ENCODE measurements at places on chromosomes 7 and 10.
A peak's percentile ranks its signal among the peaks of the same experiment; 100 is the strongest.

DNA sequence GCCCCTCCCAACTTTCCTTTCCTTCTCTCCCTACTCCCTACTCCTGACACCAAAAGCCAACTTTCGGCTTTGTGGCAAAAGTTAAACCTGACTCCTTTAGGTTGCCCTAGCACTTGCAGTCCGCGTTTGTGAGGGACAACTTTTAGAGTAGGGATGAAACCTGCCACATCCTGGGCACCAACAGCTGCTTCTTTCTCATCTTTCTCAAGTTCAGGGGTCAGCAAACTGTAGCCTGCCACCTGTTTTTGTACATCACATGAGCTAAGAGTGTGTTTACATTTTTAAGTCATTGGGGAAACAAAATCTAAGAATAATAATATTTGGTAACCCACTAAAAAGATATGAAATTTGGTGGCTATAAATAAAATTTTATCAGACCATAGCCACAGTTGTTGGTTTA, 660.6 kb downstream of the KCNMA1 start:
- DNase-seq, result no peak

GRCh38 chr7:118087126-118087525, 96.8 kb upstream of the LSM8 start:
- DNase-seq, result no peak

DNA sequence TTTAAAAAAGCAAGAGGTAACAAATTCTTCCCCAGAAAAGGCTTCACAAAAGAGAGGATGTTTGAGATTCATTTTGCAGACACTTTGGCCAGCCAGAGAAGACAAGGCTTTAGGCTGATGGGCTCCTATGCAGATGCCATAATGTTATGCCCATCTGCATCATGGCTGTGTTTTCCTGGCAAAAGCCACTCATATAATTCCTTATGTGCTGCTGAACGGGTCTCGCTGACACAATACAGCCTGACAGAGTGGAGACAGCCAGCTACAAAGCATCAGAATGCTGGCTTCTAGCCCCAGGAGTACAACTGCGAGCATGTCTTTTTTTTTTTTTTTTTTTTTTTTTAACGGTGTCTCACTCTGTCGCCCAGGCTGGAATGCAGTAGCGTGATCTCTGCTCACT, 1157.4 kb upstream of the AUTS2 start:
- no peak for DNase-seq

DNA sequence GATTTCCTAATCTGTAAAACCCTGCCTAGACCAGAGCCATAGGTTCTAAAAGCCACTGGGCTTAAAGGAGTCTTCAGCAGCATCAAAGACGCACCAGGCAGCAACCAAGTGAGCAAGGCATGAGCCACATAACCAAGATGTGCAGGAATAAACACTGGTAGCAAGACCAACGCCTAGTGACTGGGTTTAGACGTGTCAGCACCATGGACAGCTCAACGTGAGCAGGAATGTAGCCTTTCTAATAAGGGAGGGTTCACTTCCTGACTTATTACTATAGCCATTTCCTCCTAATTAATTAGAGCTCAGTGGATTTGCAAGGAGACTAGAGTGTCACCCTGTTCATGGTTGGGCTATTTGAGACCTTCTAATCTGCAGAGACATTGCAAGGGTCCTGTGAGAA, 223.7 kb downstream of the LHFPL3 start:
- DNase-seq, result no peak

- DNase-seq, result peak; percentile 45
These were observed 804 bp downstream of the UNC5B start for GRCh38 chr10:71213127-71213621.

GRCh38 chr7:93551063-93551895, 23.2 kb downstream of the CALCR start:
- DNase-seq, result peak; percentile 24
